ENCODE measurements at places on chromosomes 5 and 9. TPM values are rescaled to one million over a fixed set of nuclear protein-coding genes. Genes with fewer than 3 reads are reported as not detected.

Gene CD274
- 10.2 TPM for total RNA-seq

Gene CDKN2B-AS1
- total RNA-seq = 0.35 TPM

Gene BTNL3
- total RNA-seq = not detected

Gene EQTN
- total RNA-seq = not detected

Gene NRARP
- total RNA-seq = 16.5 TPM
